ENCODE measurements at places on chromosomes 4 and X.
A peak's percentile ranks its signal among the peaks of the same experiment; 100 is the strongest.

DNA sequence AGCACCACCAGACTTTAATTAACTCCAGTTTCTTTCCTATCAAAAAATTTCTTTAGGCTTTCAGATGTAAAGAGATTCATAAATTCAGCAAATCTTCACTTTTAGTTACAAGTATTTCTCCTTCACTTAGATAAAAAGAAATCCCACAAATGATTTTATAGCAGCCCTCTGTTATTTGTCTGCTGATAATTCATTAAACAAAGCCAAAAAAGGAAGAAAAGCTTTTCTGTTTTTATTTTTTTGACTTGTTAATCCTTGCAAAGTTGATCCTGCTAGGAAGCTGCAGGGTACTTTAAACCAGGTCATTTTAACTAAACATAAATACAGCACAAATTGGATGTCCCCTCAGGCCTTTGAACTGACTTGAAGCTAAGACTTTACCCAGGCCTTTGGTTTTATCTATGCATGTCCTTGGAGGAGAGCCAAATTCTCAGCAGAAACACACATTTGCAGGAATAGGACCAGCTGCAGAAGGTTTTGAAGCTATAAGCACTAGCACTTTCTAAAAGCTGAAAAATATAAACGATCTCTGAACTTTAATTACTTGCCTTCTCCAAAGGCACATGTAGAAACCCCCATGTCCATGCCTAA lies 57.5 kb downstream of the PCDH18 start:
- no peak for DNase-seq

GRCh38 chr4:56129431-56129861 lies 180.7 kb downstream of the CEP135 start:
- DNase-seq = no peak

GRCh38 chrX:149470955-149471354 lies 34.2 kb downstream of the IDS start:
- DNase-seq = peak; percentile 40

GRCh38 chr4:164892018-164892417 lies 15.0 kb downstream of the APELA start:
- DNase-seq = no peak

- DNase-seq = no peak
Measured at GRCh38 chr4:95367824-95368223, 180.9 kb downstream of the UNC5C start.

GRCh38 chr4:132660181-132660580 lies 488.9 kb upstream of the PCDH10 start:
- no peak for DNase-seq

DNA sequence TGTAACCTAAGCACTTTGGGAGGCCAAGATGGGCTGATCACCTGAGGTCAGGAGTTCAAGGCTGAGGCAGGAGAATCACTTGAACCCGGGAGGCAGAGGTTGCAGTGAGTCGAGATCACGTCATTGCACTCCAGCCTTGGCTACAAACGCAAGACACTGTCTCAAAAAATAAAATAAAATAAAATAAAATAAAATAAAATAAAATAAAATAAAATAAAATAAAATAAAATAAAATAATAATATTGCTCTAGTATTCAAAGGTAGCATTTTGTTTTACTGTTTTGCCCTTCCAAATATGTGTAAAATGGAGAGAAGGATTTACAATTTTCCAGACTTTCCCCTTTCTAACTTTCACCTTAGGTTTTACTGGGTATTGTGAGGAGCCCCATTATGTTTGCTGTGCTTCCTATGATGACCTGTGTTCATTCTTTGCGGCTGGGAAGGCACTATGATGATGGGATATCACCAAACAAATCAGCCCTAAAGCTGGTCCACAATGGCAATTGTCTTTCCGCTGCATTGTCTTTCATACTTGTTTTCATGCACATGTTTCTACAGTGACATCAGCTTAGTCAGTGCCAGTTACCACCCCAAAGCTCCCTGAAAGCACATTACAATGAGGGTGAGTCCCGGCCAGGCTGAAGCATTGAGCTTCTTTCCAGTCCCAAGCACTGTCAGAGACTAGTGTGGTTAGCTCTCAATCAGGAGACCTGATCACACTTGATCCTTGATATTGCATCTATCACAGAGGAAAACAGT lies 50.8 kb downstream of the DTHD1 start:
- no peak for DNase-seq

GRCh38 chrX:2608638-2609430 lies 82.3 kb upstream of the CD99 start:
- DNase-seq = peak; percentile 63

All from stimulated activated CD8-positive, alpha-beta memory T cell treated with anti-CD3 and anti-CD28 coated beads, Interleukin-15, amount 100 ng/mL, for 24 hours (primary cell).